ENCODE measurements at places on chromosomes 11 and 22.

GRCh38 chr11:102813484-102813883 is 15.5 kb upstream of the MMP1 start:
- no peak for DNase-seq

GRCh38 chr22:24155627-24156140 is 25.6 kb upstream of the SUSD2 start:
- DNase-seq: peak; percentile 36

GRCh38 chr11:31805037-31805628 is 6.0 kb downstream of the PAX6 start:
- no peak for DNase-seq

- DNase-seq: no peak
Measured at GRCh38 chr11:27081056-27081455, 40.4 kb downstream of the BBOX1 start.

DNA sequence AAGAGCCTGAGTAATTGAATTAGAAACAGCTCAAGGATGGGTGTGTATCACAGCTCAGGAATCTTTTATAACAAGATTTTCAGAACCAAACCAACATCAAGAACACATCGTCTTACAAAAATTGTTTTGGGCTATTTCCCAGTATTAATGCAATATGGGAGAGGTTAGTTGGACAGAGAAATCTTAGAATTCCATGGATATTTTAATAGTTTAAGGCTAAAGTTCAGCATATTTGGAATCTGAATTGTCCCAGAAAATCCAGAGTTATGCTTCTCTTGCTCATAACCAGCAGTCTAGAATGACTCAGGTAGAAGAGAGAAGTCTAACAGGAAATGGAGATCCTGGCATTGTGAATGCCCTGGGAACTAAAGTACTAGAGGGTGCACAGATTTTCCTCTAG is 74.6 kb downstream of the ADM start:
- DNase-seq: no peak

DNA sequence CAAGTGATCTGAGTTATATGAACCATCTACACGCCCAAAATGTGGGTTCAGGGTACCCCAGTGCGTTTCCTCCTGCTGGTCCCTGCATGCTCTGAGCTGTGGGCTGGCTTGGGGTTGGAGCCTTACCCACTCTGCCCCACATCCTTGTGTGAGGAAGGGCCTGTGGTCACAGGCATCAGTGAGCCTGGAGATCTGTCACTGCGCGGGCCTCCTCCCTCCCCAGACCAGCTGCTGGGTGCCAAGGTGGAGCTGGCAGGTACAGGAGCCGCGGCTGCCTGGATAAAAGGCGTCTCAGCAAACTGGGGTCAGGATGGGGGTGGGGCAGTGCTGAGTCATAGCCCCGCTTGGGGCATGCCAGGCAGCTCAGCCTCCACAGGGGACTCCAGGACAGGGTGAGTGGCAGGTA is 17.9 kb downstream of the GNAZ start:
- no peak for DNase-seq

- DNase-seq: no peak
Measured at GRCh38 chr11:46347637-46348311, 511 bp downstream of the DGKZ start.

GRCh38 chr11:32462011-32462690 is 26.8 kb upstream of the WT1 start:
- DNase-seq: no peak

DNA sequence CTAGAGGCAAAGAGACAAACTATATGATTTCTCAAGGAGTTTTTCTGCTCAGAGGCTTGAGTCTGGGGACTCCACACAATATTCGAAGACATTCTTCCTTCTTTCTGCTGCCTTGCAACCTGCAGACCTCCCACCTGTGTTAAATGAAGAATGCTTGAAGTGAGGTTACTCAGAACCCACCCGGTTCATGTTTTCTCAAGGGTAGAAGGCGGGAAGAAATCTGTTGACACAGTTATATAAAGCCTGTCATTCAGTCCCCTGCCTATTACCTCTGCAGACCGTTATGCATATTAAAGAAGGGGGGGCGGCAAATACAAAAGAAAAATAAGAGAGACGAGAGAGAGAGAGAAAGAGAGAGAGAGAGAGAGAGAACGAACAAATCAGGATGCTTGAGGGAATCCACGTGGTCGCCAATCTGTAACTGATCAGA is 2.2 kb upstream of the KMT2A start:
- no peak for DNase-seq

DNA sequence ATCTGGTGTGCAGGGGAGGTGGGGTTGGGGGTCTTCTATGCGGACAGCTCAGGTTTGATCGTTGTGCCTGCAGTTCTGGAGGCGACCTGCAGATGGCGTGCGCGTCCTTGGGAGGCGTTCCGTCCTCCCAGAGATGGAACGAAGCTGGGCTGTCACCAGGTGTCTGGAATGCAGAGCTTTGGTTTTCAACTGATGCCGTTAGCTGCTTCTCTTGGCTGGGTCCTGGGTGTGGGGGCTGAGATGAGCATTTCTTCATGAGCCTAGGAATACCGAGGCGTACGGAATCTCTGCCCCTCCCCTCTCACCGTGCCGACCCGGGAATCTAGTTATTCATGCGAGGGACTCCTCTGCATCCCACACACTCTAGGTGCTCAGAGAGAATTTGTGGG is 98.6 kb downstream of the CEP164 start:
- DNase-seq: peak; percentile 29

- no peak for DNase-seq
Measured at GRCh38 chr22:30195245-30196140, 51.1 kb downstream of the LIF start.

DNA sequence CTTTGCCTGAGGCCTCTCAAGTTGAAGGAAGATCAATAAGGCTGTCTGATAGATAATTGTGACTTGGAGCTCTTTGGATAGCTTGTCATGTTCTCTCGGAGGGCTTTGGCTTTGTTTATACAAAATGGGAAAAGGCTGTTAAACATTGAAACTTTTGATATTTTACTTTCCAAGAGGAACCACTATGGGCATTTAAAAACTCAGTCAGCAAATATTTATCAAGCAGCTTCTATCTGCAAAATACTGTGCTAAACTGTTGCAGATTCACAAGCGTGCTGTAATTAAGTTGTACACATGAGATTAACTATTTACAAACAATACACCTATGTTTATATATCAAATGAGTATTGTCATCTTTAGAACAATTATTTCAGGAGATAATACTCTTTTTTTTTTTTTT is 34.5 kb upstream of the SORL1 start:
- DNase-seq: no peak

DNA sequence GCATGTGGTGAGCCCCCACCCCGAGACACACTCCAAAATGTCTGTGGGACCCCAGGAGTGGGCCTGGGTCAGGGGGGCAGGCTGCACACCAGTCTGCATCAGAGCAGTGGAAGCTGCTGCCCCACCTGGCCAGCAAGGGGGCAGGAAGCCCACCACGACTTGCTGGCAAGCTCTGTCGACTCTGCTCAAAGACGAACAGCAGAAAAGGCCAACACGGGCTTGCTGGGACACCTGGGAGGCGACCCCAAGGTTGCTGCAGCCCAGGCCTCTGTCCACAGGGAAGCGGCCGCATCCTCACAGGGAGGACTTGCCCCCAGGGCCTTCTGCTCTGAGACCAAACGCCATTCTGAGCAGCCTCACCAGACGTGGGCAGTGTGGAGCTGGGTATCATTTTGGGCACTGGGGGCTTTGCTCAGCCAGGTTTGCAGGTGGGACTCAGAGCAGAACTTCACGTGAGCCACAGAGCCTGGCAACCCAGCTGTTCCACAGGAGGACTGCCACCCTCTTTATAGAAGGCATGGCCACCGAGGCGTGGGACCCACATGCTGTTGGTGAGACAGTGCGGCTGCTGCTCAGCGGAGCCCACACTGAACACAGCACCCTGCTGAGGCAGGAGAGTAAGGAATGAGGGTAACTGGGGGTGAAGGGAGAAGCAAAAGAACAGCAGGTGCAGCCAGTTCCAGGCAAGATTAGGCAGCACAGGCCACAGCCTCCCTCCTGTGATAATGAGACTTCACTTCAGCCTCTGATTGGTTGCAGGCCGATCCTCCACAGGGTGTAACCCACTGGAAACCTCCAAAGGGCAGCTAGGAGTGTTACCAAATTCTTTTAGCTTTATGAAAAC is 11.0 kb downstream of the IL17REL start:
- DNase-seq: no peak

DNA sequence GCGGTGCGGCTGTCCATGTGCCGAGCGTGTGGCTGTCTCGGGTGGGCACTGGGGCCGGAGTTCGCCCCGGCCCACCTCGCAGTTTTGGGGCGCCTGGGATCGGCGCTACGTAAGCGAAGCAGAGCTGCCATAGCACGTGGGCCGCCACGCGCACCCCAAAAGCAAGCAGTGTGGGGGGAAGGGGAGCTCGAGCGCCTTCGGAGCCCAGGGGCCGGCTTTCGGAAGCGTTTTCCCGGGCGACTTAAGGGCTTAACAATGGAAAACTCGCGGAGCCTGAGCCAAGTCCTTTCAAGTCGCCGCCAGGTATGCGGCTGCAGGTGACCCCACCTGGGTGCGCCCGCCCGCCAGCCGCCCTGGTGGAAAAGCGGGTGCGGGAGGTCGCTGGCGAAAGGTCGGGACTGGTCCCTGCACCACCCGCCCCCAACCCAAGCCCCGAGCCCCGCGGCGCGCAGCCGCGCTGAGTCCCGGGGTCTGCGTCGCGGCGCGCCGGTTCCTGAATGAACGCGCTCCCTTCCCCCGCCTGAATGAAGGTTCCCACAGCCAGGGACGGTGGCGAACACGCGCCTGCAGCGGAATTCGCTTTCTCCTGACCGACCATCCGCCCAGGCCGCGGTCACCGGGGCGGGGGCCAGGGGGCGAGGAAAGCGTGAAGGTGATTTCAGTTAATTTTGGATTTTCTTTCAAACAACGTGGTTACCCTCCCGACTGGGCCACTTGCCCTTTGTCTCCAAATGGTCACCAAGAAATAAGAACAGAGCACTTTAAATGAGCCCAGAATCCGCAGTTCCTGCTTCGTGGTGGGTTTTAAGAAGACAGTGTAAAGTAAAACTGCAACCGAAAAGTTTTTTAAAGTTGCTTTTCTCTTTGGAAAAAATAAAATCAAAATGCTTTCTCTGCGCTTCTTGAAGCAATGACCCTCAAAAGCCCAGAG is 2.8 kb upstream of the CCND1 start:
- no peak for DNase-seq

DNA sequence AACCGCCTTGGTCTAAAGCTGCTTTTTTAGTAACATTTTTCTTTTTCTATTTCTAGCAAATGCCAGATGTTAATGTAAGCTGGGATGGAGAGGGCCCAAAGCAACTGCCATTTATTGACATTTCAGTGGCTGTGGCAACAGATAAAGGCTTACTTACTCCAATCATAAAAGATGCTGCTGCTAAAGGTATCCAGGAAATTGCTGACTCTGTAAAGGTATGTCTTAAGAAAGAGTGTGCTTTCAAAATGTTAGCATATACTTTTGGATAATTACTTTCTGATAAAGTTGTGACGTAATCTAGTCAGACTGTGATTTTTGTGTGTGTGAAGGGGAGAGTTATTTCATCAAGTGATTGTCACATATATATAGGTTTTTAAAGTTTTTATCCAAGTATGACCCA is 68.1 kb downstream of the PDHX start:
- DNase-seq: no peak

DNA sequence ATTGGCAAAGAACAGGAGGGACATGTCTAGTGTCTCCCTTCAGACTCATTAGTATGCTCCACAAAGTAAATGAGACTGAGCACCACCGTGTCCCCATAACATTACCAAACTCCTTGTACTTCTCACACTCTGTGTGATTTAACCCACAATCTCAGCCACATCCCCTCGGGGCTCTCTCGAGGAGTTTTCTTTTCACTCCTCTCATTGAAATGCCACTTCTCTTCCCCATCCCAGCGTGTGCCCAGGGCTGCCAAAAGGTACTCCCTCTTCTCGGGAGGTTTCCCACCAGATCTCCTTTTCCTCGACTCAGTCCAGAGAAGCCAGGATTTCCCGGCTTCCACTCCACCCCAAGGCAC is 1.1 kb downstream of the RBFOX2 start:
- no peak for DNase-seq

DNA sequence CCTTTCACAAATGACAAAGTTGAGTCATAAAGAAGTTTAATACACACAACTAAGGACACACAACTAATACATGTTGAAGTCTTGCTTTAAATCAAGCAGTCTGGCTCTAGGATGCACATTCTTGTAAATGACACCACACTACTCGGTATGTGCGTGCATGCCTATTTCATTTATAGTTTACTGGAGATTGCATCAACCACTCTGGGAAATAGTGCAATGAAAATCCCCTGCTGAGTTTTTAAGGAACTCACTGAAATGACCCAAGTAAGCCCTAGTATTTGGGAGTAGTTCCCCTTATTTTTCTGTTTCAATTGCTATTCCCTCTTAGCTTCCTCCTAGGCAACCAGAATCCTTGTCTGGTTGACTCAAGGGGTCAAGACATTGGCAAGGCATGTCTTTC is 160.2 kb upstream of the LARGE1 start:
- no peak for DNase-seq

DNA sequence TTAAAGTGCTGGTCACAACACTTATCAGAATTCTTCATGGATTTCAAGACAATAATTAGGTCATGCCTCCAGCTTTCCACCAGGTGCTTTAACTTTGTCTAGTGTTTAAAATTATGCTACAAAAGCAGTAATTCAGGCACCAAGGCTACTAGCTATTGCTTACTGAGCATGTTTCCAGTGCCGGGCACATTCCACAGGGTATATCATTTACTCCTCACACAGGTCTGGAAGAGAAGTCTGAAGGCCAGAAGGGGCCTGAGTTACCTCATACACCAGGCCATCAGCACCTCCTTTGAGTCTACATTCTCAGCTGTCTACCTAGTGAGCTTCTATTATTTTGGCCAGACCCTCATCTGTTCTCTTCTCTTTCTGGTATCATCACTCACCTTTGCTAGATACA is 41.7 kb upstream of the LMO2 start:
- no peak for DNase-seq
